Activated CD4-positive, alpha-beta T cell treated with anti-CD3 and anti-CD28 coated beads, Interleukin-2, amount 10 ng/mL, durations not matched to agents 7 days and 5 days (primary cell): ENCODE measurements at places on chromosomes 1 and 21. TPM values are rescaled to one million over a fixed set of nuclear protein-coding genes. Genes with fewer than 3 reads are reported as not detected.

The ADGRL2 gene
- total RNA-seq, result not detected

The CSF3R gene
- total RNA-seq, result 0.29 TPM

DNA sequence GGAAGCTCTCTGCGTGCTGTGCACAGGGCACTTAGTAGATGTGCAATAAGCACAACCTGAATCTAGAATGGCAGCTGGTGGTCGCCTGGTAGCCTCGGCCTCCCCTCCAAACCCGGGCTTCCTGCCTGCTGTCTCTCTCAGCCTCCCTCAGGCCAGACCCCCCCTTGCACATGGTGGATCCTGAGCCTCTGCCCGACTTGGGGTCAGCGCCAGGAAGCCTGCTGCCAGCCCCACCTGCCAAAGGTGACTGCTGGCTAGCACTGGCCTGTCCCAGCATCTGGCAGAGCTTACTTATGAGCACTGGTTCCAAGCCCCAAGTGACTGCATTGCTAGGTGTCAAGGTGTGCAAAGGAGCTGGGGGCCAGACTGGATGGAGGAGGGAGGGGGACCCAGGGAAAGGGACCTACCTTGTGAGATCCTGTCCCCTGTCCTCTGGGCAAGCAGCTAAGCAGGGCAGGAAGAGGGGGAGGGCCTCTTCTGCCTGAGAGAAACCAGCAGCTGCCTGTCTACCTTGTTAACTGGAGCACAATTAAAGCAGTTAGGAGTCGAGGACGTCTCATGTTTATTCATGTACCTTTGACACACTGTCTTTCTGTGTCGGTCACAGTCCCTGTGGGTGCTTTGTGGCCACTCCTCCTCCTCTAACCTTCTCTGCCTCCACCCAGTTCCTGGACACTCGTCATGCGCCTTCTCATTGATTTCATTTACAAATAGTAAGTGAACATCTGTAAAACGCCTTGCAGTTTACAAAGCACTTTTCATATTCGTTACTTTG lies 100.9 kb downstream of the DDX20 start:
- no peak for DNase-seq

DNA sequence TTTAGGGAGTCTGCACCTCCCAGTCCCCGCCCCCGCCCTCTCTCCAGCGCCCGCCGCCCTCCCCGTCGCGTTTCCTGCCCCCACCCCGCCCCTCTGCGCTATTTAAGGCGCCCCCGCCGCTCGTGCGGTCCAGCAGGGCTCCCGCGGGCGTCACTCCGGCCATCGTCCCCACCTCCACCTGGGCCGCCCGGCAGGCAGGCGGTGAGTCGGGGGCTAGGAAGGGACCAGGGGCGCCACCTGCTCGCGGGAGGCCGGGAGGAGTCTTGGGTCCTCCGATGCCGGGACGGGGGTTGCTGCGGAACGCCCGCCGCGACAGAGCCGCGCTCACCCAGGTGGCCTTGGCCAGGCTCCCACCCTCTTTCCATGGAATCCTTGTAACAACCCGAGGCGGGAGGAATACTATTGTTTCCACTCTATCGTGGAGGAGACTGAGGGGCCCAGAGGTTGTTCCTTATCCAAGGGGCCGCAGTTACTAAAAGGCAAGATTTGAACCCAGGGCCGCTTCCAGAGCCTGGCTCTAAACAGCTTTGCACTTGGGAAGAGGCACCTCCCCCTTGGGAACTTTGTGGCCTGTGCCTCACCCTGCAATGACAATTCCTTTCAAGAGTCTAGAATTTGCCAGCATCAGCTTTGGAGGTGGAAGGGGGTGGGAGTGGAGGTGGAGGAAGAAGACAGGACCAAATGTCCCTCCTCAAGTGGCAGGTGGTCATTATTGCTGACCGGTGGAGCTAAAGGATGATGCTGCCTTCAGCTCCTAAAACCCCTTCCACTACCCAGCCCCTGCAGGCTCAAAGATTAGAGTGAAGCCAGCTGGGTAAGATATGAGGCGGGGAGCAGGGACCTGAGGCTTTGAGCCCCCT lies at the start of gene GJA4:
TSS of gene GJA4 (plus strand) at position 132 of the 860 bp plus-strand sequence. CDS start 1,215 bp downstream, outside the sequence.
- no peak for DNase-seq

GRCh38 chr1:168301664-168302320 lies 21.1 kb downstream of the TBX19 start:
- DNase-seq, result no peak

DNA sequence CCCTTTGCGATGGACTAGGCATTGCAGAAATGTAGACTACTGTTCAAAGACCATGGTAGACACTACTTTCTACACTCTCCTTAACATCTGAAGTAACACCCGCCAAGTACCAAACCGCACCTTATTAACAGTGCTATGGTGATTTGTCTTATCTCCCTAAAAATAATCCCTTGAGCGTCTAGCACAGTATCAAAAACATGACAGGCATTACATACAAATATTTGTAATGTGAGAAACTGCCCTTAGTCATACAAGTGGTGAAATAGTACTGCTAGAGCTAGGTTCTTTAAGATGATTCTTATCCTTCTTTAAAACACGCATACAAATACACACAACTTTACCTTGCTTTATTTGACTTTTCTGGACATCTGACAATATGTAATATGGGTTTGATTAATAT lies 27.2 kb downstream of the PUM1 start:
- no peak for DNase-seq

DNA sequence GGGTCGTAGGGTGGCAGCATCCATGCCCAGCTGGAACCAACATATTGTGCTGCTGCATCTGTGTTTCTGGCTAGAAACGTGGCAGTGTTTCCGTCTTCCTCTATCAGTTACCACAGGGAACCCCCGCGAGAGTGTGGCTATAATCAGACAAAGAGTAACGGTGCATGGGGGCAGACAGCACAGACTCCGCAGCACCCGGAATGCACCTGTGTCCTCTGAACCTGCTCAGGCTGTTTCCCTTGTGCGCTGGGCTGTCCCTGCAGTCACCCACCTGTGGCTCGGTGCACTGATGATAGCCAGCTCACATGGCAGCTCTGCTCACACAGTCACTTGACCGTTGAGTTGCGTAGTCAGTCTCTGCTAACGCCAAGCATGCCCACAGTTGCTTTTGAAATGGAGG lies 11.4 kb upstream of the PCBP3 start:
- DNase-seq, result no peak

GRCh38 chr1:39642796-39643195 lies 3.4 kb upstream of the HEYL start:
- no peak for DNase-seq

DNA sequence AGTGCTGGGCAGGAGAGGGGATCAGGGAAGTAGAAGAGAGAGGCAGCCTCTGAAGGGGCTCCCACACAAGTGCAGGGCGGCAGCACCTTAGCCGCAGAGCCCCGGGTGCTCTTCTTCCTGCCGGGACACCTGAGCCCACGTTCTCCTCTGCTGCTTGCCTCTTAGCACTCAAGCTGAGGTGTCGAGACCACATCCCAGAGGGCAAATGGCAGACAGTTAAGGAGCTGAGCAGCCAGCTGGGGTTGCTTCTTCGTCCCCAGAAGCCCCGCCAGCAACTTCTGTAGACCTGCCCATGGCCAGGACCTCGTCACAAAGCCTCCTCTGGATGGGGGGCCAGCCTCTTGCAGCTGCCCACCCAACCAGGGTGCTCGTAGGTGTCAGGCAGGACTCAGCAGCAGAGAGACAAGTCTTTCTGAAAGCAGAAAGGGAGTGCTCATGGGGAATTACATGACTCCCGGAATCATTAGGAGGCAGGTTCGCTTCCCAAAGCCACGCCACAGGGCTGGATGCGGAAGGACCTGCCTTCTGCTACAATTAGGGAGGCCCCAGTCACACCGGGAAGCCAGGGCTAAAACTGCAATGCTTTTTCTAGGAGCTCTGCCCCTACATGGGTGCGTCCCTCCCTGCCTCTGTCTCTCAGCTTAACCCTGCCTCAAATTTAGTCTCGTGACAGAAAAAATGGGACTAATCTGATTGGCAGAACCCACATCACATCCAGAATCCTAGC lies 141.4 kb upstream of the RAB4A start:
- peak; percentile 32 for DNase-seq
